Vagina (tissue), 2 donors: ENCODE measurements at places on chromosomes 4 and X.
A peak's percentile ranks its signal among the peaks of the same experiment; 100 is the strongest.

- no peaks in the 10 kb centered on the region for H3K36me3 ChIP-seq
- no peak for DNase-seq
- H3K4me3 ChIP-seq, result no peak overlapping the region
- H3K27ac ChIP-seq, result no peak overlapping the region
These were observed 28.4 kb downstream of the TRMT44 start for GRCh38 chr4:8468746-8469535.

DNA sequence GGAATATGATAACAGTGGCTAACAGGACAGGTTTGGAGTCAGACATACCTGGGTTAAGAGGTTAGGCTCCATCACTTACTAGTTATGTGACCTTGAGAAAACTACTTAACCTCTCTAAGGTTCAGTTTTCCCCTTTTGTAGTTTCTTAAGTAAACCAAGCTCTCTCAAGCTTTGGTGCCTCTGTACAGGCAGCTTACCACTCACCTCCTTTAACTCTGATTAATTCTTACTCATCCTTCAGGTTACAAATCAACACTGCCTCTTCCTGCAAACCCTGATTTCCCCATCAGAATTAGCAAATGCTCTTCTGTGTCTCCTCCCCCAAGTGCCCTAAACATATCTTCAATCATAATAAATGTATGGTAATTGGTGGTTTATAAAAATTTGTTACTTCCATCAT lies 3.5 kb upstream of the SERTM2 start:
- DNase-seq, result no peak
- H3K27ac ChIP-seq, result no peak overlapping the region
- no peaks in the 10 kb centered on the region for H3K36me3 ChIP-seq
- no peak overlapping the region for H3K4me3 ChIP-seq
- no peaks in the 10 kb centered on the region for H3K4me1 ChIP-seq
- no peaks in the 10 kb centered on the region for H3K27me3 ChIP-seq

DNA sequence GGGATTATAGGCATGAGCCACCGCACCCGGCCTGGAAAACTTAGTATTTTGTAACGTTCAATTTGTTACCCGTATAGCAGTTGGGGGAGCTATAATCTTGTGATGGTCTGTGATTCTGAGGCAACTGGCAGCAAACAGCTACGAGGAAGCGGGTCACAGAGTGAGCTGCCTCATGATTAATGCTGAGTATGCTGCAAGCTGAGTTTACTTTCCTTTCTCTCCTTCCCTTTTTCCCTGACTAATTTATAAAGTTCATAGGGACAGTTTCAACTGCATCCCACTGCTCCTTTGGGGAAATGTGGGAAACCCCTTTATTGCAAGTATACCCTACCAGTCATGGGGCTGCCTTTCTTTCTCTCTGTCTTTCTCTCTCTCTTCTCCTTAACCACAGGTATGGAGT lies 17.7 kb upstream of the ELOVL6 start:
- H3K4me3 ChIP-seq, result no peak overlapping the region
- no peak for DNase-seq
- no peaks in the 10 kb centered on the region for H3K27me3 ChIP-seq
- H3K36me3 ChIP-seq, result no peaks in the 10 kb centered on the region
- H3K27ac ChIP-seq, result no peak overlapping the region

DNA sequence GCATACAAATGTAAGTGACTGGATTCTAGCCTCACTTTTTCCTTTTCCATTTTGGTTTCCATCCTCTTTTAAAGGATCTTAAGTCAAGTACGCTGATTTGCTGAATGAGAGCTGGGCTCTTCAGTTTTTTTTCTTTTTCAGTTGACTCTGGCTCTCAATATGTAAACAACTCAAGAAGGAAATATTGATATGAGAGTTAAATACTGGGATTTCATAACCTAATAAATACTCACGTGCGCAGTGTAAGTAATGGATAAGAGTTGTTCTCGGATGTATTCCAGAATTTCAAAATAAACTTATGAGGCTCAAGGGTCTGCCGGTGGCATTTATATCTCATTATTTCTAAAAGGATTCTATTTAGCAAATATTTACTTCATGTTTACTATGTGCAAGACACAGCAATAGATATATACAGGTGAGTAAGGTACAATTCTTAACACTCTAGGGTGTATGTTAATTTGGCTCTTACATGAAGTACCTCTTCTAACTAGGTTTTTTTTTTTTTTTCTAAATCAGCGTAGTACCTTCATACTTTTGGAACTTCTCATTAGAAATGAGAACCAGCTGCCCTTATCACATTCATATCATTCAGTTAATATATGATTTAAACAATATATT lies 11.0 kb upstream of the MAGEB10 start:
- no peaks in the 10 kb centered on the region for H3K36me3 ChIP-seq
- DNase-seq, result no peak
- H3K27ac ChIP-seq, result no peak overlapping the region
- H3K4me3 ChIP-seq, result no peak overlapping the region

DNA sequence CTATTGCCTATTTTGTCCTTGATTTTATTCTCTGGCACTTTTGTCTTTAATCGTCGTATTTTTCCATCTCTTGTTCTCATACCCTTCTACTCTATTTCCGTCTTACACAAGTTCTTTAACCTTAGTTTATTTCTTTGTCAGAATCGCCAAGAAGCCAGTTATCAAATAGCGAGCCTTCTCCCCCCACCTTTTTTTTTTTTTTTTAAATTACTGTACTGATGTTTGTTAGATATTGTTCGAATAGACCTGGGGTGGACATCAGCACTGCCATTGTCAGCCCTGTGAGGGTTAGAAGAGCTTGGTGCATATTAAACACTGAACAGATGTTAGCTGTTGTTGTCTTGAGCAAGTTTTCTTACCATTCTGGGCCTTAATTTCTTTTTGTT lies 1.2 kb downstream of the SPCS3 start:
- DNase-seq, result no peak
- no peaks in the 10 kb centered on the region for H3K27me3 ChIP-seq
- peaks cover 46% of the 10 kb centered on the region for H3K4me1 ChIP-seq
- peaks cover 3% of the 10 kb centered on the region for H3K36me3 ChIP-seq
- H3K27ac ChIP-seq, result peak overlapping the region; percentile 94
- peak overlapping the region; percentile 72 for H3K4me3 ChIP-seq

DNA sequence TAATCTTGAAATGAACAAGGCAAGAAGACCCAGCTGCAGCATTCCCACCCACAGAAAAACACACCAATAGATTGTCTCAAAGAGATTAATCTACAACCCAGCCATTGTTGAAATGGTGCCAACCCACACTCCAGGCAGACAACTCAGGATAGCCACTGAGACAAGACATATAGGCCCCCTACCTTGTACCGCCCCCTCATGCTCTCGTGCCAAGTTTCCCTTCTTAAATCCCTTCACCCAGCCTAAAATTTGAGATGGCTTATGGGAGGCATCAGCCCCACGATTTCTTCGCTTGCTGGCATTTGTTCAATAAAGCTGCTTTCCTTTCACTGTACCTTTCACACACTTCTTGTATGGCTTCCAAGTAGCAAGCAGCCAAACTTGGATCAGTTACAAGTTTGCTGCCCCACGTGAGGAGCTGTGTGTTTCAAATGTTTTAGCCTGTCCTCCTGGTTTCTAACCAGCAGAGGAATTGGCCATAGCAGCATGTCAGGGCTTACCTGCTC lies 1754.1 kb downstream of the C4orf33 start:
- H3K4me1 ChIP-seq, result no peaks in the 10 kb centered on the region
- no peak overlapping the region for H3K27ac ChIP-seq
- H3K4me3 ChIP-seq, result no peak overlapping the region
- no peaks in the 10 kb centered on the region for H3K27me3 ChIP-seq

GRCh38 chrX:67105758-67106116 lies 438.1 kb upstream of the AR start:
- H3K4me3 ChIP-seq, result no peak overlapping the region
- H3K27ac ChIP-seq, result no peak overlapping the region
- H3K36me3 ChIP-seq, result no peaks in the 10 kb centered on the region
- no peaks in the 10 kb centered on the region for H3K4me1 ChIP-seq
- H3K27me3 ChIP-seq, result no peaks in the 10 kb centered on the region

- no peak overlapping the region for H3K4me3 ChIP-seq
- H3K4me1 ChIP-seq, result no peaks in the 10 kb centered on the region
- H3K27ac ChIP-seq, result no peak overlapping the region
- no peak for DNase-seq
These were observed 9.8 kb downstream of the SPP1 start for GRCh38 chr4:87985097-87985886.

DNA sequence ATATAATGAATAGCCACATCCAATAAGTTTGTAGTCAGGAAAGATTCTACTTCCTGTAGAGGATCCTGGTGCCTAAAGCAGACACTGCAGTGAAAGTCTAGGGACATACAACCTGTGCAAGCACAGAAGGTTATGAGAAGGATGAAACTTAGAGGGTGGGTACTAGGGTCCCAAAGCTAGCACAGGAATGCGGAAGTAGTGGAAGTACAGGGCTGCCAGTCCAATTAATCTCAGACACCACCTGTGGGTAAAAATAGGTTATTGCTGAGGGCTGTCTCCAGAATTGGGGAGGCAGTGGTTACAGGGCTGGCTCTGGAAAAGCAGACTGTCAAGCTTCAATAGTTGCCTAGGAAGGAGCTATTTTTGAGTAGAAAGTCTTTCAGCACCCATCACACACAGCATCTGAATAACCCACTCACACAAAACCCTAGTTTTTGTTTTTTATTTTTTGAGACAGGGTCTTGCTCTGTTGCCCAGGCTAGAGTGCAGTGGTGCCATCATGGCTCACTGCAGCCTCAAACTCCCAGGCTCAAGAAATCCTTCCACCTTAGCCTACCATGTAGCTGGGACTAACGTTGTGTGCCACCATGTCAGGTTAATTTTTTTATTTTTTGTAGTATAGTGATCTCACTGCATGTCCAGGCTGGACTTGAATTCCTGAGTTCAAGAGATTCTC lies 50.8 kb upstream of the ELF2 start:
- H3K4me1 ChIP-seq, result no peaks in the 10 kb centered on the region
- H3K27me3 ChIP-seq, result no peaks in the 10 kb centered on the region
- no peak for DNase-seq
- no peak overlapping the region for H3K27ac ChIP-seq

GRCh38 chr4:62262676-62263075 lies 1062.5 kb downstream of the ADGRL3 start:
- no peak overlapping the region for H3K4me3 ChIP-seq
- no peaks in the 10 kb centered on the region for H3K36me3 ChIP-seq
- no peaks in the 10 kb centered on the region for H3K4me1 ChIP-seq
- no peak overlapping the region for H3K27ac ChIP-seq

DNA sequence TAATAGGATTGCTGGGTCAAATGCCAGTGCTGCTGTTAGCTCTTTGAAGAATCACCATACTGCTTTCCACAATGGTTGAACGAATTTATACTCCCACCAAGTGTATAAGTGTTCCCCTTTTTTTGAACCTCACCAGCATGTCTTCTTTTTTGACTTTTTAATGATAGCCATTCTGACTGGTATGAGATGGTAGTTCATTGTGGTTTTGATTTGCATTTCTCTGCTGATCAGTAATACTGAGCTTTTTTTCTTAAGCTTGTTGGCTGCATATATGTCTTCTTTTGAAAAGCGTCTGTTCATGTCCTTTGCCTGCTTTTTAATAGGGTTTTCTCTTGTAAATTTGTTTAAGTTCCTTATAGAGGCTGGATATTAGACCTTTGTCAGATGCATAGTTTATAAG lies 14.8 kb downstream of the USP38 start:
- no peaks in the 10 kb centered on the region for H3K36me3 ChIP-seq
- H3K4me1 ChIP-seq, result no peaks in the 10 kb centered on the region
- no peak overlapping the region for H3K4me3 ChIP-seq
- no peaks in the 10 kb centered on the region for H3K27me3 ChIP-seq
- no peak for DNase-seq
